Omental fat pad (tissue), 4 donors: ENCODE measurements at places on chromosomes 16 and 17.

DNA sequence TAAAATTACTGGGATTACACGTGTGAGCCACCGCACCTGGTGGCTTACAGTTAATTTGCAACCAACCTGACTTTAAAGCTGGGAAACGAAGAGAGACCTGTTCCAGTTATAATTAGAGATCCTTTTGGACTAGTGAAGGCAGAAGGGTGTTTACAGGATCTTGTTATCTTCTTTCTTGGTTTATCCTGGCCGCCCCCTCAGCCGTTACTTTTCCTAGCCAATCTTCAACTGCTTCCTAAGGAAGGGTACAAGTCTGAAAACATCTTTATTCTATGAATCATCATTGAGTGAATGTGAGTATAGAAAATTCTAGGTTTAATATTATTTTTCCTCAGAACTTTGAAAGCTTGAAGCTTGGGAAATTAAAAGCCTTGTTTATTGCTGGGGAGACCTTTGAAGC lies 286.5 kb downstream of the SLC39A11 start:
- DNase-seq, result no peak

DNA sequence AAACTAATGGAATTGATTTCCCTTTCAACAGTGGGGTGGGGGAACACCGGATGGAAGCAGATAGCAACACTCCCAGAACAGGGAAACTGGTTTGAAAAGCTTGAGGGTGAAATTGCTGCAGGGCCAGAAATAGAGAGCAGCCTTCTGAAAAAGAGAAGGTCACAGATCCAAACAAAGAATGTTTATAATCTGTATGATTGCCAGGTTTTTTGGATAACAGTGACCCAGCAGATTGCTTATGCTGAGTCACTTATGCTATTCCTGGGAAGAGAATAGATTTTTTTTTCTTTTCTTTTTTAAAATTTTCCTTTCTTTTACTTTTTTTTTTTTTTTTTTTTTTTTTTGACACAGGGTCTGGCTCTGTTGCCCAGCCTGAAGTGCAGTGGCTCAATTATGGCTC lies 641.3 kb downstream of the KCNJ2 start:
- no peak for DNase-seq

GRCh38 chr17:52606098-52606497 lies 447.6 kb upstream of the CA10 start:
- no peak for DNase-seq

DNA sequence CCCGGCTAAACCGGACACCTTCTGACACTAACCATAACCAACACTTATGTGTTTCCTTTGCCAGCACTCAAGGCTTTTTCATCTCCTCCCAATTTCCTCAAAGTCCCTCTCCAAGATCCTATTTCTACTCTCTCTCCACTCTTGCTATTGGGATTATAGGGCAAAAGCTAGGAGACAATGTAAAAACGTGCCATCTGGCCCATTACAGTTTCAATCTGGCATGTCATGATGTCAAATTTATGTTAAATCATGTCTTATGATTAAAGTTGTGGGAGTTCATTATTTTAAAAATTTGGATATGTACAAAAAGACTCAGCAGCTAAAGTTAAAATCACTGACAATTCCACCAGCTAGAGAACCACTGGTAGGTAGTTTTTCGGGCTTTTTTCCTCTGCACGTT lies 77.3 kb downstream of the ZFHX3 start:
- DNase-seq, result no peak

GRCh38 chr17:40104594-40105486 lies 4.5 kb upstream of the NR1D1 start:
- no peak for DNase-seq

GRCh38 chr17:8900626-8901585 lies 33.4 kb upstream of the PIK3R6 start:
- DNase-seq, result no peak

DNA sequence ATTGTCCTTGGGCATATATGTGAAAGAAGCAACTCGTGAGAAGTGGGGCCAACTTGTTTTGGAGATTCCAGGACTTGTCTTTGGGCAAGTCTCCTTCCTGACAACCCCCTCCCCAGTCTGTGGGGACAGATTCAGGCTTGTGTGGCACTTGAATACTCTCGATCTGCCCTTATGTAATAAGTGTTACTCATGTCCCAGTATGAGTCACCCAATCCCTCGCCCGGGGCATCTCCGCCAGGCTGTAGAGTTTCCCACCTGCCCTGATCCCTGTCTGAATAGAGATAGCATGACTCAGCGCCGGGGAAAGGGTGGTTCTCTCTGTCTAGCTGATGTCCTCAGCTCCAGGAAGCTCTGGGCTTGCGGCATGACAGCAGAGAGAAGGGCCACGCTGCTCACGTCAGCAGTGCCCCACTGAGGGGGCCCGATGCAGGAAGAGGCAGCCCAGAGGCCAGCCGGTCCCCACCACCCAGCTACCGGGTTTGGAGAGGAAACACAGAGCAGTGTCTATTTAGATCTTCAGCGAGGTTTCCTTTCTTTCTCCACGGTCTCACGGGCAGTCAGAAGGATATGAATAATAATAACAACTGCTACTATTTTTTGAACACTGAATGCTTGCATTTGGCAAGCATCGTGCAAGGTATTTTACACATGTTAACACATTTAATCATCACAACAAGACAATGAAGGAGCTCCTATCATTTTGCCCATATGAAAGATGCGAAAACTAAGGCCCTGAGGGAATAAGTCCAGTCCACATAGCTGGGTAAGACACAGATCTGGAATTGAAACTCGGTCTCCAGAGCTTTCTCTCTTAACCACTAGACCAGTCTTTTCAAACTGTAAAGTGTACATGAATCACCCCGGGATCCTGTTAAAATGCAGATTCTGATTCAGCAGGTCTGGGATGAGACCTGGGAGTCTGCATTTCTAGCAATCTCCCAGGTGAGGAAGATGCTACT lies 426.7 kb upstream of the MAF start:
- peak; percentile 27 for DNase-seq

DNA sequence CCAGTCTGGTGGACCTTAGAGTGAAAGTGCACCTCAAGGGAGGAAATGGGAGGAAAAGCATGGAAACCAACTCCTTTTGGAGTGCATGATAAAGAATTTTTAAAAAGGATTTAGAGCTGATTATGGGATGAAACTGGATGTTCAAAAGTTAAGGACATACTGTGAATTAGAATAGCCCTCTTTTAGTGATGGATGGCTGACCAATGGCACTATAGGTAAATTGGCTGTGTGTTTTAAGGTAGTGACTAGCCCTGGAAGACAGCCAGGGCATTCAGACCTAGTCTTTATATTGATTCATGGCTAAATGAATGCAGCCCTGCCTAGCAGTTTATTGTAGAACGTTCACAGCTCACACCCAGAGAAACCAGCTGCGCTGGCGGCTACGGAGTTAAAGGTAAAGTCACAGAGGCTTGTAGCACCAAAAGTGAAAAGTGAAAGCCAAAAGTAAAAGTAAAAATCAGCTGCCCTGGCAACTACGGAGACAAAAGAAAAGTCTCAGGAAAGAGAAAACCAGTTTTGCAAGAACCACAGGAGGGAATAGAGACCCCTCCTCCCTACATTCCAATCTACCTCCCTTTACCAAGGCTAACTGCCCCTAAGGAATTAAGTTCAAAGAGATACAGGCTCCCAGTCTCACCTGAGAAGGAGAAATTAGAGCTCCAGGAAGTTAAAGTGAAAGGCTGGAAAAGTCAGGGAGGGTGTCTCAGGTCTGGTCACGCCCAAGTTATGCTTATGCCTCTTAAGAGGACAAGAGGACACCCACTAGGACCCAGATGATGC lies 21.8 kb downstream of the ACSM1 start:
- no peak for DNase-seq

- no peak for DNase-seq
Measured at GRCh38 chr17:28173031-28173561, 130.6 kb downstream of the NLK start.

- DNase-seq, result no peak
Measured at GRCh38 chr17:39671651-39672521, 3.6 kb downstream of the PNMT start.

GRCh38 chr17:58329810-58330537 lies 1.4 kb upstream of the TSPOAP1 start:
- DNase-seq, result no peak

DNA sequence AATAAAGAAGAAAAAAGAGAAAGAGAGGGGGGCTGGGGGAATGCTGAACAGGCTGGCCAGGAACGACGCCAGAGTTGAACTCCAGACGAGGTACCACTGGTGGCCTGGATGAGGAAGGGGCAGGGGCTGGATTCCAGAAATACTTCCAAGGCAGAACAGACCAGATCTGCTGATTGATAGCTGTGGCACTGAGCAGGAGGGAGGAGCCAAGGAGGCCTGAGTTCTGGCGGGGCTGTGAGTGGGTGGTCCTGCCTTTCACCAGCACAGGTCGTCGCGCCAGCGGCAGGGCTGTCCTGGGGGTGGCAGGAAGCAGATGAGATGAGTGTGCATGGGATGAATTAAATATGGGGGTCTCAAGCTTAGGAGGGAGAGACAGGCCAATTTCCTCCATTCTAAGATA lies 5.5 kb downstream of the CCDC42 start:
- DNase-seq, result no peak

DNA sequence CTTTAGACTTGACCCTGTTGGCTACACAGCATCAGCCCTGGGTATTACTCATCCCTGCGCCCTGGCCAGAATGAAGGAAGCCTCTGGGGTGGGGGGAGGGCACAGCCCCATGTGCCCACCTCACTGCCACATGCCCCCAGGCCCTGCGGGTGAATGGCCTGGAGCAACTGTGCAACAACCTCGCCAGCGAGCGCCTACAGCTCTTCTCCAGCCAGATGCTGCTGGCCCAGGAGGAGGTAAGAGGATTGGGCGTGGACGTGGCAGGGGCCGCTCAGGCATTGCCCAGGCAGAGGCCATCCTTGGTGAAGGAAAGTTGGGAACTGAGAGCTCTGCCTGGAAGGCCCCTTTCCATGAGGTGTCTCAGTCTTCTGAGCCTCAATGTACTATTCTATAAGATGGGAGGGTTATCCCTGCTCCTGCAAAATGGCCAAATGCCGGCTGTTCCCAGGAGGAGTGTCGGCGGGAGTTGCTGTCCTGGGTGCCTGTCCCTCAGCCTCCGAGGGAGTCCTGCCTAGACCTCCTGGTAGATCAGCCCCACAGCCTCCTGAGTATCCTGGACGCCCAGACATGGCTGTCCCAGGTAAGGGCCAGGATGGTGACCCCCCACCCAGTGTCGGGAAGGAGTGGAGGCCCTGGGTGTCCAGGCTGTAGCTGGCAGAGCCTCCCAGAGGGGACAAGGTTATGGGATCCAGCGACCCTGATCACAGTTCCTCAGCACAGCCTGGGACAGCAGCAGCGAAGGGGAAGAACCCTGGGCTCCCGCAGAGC lies 8.9 kb downstream of the MYO15B start:
- DNase-seq, result no peak

DNA sequence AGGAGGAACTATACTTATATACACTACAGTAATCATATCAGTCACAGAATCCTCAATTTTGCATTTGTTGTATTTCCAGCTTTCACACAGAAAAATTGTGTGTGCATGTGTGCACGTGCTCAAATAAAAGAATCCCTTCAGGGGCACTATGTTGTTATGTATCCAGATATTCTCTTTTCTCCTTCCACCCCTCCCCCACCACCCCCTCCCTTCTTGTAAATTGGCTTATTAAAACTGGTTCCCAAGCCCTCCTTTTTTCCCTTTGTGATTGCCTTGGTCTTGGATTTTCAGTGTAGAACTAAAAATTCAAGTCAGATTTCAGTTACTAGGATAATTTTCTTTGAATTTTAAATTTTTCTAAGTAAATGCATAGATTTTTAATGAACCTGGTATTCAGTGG lies 86.3 kb downstream of the WNT3 start:
- no peak for DNase-seq

GRCh38 chr17:58412961-58413586 lies 4.3 kb downstream of the RNF43 start:
- no peak for DNase-seq

DNA sequence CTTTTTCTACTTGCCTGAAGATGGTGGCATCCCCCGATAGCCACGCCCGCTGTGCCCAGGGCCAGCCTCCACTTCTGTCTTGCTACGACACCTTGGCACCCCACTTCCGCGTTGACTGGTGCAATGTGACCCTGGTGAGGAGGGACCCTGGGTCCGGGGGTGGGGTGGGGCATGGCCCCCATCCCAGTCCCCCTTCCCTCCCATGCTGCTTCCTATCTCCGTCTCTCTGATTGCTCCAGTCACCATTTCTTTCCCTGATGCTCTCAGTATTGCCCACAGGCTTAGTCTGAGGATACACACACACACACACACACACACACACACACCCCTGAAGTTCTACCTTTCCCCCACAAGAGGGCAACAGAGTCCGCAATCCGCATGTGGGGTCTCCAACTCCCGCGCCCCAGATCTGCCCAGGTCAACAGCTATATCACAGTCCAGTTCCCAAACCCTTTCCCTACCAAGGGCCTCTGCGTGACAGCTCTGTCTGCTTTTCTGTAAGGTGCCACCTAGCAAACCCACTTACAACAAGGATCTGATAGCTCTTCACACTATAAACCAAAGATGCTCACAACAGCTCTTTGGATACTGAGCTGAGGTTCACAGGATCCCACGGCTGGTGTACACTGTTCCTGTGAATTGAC lies 3.4 kb downstream of the SGCA start:
- DNase-seq, result no peak

DNA sequence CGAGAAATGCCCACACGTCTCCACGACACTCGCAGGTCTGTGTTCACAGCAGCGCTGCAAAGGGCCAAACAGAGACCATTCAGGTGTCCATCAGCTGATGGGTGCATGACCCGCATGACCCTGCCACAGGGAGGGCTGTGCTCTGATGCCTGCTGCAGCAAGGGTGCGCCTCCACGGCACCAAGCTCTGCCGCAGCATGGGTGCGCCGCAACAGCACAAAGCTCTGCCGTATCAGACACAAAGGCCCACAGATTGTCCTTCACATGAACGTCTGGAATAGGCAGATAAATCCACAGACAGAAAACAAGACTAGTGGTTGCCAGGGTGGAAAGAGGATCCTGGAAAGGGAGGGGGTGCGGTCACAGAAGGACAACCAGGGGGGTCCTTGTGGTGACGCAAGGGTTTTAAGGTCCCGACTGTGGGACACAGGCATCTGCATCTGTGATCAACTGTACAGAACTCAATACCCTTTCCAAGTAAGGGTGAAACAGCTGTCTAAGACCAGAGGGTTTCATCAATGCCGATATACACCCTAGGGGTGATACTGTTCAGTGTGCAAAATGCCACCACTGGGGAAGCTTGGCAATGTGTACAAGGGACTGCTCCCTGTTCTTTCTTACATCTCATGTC lies 121.0 kb downstream of the ANKRD11 start:
- DNase-seq, result no peak

- no peak for DNase-seq
Measured at GRCh38 chr17:72598695-72599094, 477.9 kb downstream of the SOX9 start.

DNA sequence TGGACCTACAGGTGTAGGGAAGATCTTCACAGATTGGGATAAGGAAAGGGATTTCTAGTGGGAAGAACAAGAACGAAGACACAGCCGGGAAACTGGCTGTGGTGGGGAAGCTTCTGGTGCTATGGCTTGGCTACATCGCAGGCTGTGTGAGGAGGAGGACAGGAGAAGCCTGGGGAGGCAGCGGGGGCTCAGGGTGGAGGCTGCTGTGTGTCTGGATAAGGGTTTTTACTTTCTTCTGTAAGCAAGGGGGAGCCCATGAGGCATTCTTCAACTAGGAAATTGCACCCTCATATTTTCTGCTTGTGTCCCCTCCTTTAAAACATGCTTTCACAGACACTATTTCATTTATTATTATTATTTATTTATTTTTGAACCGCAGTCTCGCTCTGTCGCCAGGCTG lies 2.9 kb upstream of the RHBDF2 start:
- DNase-seq, result no peak
